Central memory CD4-positive, alpha-beta T cell (primary cell): ENCODE measurements at places on chromosomes 5 and 9.

GRCh38 chr9:89431930-89432725 is 65.8 kb downstream of the SEMA4D start:
- DNase-seq, result no peak

DNA sequence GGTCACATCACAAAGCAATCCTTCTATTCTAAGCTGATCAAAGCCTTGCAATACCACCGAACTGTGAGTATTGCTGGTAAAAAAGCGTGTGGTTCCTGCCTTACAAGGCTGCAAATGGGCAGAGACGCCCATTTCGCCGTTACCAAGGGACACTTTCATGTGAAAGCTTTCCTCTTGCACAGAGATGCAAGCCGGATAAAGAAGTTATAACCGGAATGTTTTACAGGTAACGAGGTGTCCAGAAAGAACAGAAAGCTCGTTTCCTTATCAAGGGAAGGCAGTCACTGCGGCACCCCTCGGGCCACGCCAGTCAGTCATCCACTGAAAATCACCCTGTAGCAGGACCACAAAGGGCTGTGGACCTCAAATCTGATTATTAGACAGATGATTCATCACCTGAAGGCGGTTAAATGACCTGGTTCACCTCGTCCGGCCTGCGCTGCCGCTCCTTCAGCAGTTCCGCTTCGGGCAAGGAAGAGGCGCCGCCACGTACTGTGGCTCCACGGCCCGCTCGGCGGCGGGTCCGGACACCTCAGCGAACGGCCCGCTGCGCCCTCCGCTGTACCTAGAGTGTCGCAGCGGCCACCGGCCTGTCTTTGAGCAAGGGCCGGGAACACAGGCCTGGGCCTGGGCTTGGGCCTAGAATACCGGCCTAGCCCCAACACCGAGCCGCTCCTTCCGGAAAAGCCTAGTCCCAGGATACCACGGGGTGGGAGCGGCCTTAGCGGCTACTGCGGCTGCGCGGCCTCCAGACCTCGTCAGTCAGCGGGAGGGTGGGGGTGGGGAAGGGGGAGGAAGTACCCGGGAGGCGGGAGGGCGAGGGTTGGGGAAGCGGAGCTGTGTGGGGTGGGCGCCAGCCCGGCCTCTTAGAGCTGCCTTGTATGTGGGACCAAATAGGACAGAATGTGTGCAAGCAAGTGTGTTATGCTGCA is at the start of gene KLHL9:
TSS of gene KLHL9 (minus strand) at position 704 of the 932 bp plus-strand sequence. CDS start at position 159, 545 bp downstream.
- DNase-seq, result peak; percentile 85

DNA sequence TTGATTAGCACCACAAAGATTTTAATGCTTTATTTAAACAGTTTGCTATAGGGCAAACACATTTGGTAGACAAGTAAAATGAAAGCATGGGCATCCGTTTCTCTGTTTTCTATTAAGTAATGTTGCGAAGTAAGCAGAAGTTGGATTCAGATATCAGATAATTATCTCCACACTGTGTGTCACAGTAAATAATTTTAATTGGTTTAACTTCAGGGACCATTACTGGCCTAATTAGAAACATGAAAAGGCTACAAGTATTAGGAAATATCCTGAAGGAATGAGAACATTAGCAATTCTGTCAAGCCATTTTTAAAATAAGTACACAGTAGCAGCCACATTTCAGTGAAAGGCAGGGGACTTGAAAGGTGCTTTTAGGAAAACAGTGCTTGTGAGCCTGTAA is 975.4 kb downstream of the NR2F1-AS1 start:
- no peak for DNase-seq

DNA sequence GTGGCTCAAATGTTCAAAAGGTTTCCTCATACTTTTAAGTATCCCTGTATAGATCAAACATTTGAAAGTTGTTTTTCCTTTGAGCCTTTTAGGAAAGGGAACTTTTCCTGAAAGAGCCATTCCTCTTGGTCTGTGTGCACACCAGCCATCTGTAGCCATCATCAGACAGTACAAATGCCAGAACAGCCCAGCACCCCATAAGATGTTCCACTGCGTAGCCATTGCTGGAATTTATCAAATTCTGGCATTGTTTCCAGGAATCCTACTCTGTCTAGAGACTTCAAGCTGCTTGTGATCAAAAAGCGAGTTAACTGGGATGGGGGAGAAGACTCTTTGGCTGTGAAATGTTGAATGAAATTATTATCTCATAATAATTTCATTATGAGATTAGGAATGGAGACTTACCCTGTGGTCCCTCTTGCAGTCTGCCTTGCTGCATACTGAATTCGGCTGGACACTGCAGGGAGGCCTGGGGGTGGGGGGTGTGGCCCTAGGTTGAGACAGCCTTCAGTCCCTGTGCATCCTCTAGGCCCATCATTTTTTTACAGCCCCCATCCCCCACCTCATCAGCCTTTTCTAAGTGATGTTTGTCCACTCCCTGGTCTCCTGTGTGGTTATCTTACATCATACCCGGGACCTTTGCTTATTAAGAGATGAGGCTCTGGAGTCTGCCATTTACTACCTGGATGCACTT is 99.8 kb downstream of the RALGPS1 start:
- DNase-seq, result no peak

DNA sequence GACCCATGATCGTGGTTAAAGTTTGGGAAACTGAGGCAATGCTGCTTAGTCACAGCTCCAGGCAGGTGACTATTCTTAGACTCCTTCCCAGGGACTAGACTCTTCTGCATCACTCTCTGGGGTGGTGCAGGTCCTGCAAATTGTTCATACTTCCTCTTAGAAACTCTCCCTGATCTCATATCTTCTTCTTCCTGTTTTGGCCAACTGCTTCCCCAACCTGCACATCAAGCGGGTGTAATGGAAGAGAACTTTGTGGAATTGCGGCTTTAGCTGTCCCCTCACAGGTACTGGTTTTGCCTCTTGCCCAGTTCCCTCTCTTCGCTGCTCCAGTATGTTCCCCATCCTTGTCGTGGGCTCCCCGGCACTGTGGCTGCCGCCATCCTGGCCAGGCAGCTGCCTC is 111.5 kb upstream of the CTSL start:
- DNase-seq, result no peak

DNA sequence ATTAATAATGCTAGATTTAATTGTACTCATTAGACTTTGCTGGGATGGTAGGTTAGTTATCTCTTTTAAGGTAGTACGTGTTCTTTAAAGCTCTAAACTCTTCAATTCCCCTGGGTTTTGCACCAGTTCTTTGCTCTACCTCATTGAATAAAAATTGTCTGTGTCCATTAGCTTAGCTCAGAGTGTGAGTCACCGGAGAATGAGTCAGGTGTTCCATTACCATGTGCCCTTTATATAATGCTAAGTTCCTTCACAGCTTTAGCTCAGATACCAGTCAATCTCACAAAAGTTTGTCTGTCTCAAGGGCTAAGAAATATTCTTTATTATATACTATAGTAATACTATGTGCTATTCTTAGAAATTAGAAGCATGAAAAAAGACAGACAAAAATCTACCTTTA is 339.4 kb downstream of the PRELID2 start:
- no peak for DNase-seq

DNA sequence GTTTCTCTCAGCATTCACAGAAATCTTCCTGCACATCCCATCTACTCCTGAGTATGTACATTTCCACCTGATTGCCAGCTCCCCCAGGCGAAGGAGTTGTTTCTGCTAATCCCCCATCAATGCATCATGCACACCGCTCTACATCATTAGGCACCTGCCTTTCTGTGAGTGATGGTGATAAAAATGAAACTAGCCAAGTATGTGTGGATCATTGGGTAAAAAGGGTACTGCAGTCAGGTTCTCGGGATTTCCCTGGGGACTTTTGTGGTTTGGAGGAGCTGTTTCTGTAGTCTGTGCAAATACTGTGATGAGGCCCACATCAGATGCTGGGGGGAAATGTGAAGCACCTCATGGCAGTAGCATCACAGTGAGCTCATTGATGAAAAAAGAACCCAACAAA is 30.4 kb downstream of the CAMK4 start:
- peak; percentile 74 for DNase-seq

GRCh38 chr5:150642567-150642927 is 2.1 kb downstream of the SYNPO start:
- DNase-seq, result no peak

DNA sequence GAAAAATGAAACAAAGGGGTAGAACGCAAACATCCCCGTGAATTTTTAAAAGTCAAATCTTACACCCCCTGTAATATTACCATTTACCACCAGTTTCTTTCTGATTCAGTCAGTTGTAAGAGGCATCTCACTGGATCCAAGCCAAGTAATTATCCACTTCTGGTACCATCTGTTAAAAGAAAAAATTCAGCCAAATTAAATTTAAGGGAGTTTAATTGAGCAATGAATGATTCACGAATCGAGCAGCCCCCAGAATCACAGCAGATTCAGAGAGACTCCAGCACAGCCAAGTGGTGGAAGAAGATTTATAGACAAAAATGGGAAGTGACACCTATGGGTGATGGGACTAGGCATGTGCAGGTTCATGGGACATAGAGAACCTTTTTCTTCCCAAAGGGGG is 29.9 kb upstream of the MTMR12 start:
- DNase-seq, result no peak

- no peak for DNase-seq
Measured at GRCh38 chr5:4142842-4143241, 547.2 kb downstream of the IRX1 start.

DNA sequence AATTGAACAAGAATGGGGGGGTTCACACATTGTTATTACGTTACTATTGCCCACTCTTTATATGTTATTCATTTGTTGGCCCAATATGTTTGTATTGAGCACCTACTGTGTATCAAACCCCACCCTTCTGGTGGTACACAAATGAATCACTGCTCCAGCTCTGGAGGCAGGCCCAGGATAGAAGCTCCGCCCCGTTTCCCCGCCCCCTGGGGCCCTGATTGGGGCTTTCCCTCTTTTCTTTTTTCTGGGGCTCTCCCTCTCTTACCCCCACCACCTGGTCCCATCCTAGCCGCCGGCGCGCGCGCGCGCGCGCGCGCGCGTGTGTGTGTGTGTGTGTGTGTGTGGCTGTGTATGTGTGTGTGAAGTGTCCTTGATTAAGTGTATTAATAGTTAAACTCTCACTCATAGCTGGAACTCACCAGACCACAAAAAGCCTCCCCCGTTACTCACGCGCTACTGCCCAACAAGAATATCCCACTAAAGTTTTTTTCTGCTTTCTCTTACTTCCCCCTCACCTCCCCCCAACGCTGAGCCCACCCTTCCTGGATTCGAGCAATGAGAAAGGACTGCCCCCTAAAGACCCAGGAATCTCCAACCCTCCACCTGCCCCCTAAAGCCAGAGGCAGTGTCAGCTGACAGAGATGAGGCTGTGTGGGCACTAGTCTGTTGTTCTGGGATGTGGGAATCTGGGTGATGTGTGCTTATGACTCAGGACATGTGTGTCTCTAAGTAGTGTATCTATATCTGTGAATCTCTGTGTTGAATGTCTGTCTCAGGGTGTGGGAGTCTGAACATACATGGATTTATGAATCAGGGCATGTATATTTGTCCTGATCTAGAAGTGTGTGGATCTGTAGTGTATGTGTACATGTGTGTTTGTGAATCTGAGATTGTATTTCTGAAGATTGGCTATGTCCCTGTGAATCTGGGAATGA is 4.0 kb downstream of the CXXC5 start:
- no peak for DNase-seq

DNA sequence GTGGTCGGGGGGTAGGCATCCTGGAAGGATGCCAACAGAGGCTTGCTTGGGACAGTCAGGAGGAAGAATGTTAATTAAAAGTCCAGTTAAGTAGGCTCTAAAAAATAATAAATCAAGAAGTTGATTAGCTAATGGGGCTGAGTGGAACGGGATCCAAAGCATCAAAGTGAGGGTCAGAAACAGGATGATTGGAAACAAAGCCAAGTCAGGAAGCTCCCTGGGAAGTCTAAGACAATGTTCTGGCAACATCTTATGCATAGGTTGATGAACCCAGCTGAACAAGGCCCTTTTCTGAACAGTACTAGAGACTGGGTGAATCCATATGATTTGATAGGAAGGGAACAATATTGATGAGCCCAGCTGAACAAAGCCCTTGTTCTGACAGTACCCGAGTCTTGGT is 50.2 kb upstream of the STARD4 start:
- no peak for DNase-seq

DNA sequence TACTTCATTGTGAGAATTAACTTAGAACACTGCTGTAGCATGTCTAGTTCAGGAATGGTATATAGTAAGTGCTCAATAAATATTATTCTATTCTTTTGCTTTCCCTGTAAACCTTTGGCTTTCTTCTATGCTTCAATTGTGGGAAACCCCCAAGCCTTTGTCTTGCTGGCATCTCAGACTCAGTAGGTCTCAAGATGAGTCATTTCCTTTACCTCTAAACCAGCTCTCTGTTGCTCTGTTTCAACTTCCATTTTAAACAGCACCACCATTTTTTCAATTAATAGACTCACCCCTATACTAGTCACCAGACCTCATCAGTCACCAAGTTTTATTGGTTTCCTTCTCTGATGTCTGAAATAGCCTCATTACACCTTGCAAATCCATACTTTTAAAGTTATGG is 43.5 kb downstream of the DMAC1 start:
- peak; percentile 3 for DNase-seq

GRCh38 chr5:6315580-6315979 is 62.8 kb downstream of the MED10 start:
- no peak for DNase-seq

- no peak for DNase-seq
Measured at GRCh38 chr9:2729721-2730120, 12.4 kb downstream of the KCNV2 start.

DNA sequence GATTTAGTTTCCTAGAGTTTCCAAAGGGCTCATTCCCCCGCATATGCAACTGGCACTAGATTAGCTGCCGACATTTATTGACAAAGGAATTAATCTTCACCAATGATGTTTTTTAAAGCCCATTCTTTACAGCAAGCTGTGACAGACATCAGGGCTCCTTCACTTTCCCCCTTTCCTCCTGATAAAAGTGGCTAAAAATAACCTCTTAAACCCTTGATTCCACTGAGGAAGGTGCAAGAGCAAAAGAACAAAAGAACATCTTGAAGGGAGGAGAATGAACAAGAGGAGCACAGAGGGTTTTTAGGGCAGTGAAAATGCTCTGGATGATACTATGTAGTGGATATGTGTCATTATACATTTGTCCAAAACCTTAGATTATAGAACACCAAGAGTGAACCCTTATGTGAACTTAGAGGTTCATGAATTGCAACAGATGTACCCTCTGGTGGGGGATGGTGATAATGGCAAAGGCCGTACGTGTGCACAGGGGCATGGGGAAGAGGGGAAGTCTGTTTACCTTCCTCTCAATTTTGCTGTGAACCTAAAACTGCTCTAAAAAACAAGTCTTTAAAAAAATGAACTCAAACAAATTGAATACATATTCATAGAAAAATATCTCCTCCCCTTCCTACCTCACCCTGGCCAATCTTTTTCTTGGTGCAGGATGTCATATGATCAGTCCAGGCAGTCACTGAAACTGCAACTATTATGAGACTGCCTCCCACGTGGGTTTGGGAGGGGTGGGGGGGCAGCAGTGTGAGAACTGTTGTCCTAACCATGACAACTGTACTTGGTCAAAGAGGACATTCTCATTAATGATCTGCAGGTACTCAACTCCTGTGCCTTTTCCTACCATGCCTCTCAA is 83.0 kb downstream of the MARCHF3 start:
- no peak for DNase-seq

DNA sequence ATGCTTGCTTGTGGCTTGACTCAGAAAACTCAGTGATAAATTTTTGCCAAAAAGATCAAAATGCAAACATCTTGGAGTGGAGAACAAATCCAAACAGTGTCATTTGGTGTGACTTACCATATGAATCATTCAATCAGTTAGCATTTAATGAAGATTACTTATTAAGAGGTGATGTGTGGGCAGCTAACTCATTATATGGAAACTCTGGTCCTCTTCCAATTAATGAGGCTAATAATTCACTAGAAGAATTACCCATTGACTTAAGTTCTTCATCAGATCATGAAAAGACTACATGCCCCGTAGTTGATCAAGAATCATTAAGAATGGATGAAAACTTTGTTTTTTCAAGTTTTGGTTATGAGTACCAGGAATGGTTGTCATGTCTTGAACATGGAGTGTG is 141.8 kb downstream of the UNC13B start:
- no peak for DNase-seq
